ENCODE measurements at places on chromosomes 6 and 20. TPM values are rescaled to one million over a fixed set of nuclear protein-coding genes. Genes with fewer than 3 reads are reported as not detected.

Gene SYNGAP1
- 7.4 TPM for total RNA-seq

Gene MYLK2
- total RNA-seq, result 0.34 TPM

Gene PRPH2
- total RNA-seq, result 0.36 TPM

Gene C6orf58
- 0.46 TPM for total RNA-seq

Gene NT5E
- total RNA-seq, result 29.6 TPM

Gene MAK
- total RNA-seq, result under 0.01 TPM

Gene DNMT3B
- 1.0 TPM for total RNA-seq

Gene CDH4
- total RNA-seq, result 0.34 TPM

Gene MYMX
- not detected for total RNA-seq

Gene GPLD1
- 0.34 TPM for total RNA-seq

Gene NTSR1
- total RNA-seq, result not detected

Gene SLC18B1
- total RNA-seq, result 134 TPM

Gene GABRR2
- 0.31 TPM for total RNA-seq

Gene DLL1
- 1.7 TPM for total RNA-seq

Gene PNLDC1
- not detected for total RNA-seq

Gene TBC1D32
- total RNA-seq, result 6.3 TPM

Gene SLCO4A1
- total RNA-seq, result 58.3 TPM

Gene CST2
- not detected for total RNA-seq

Gene RPL7L1
- 171 TPM for total RNA-seq

Gene TFAP2B
- under 0.01 TPM for total RNA-seq

Gene TNFRSF6B
- total RNA-seq, result 0.67 TPM

Gene TMEM217
- total RNA-seq, result 2.4 TPM

Gene SNAI1
- 0.33 TPM for total RNA-seq

All from melanocyte of skin (primary cell).